Activated CD4-positive, alpha-beta T cell treated with anti-CD3 and anti-CD28 coated beads for 36 hours (primary cell): ENCODE measurements at places on chromosomes 6 and 20.

GRCh38 chr6:16337295-16337975, 99.0 kb downstream of the GMPR start:
- no peak for DNase-seq

- no peak for DNase-seq
Measured at GRCh38 chr6:63774961-63775360, 139.4 kb downstream of the PHF3 start.

DNA sequence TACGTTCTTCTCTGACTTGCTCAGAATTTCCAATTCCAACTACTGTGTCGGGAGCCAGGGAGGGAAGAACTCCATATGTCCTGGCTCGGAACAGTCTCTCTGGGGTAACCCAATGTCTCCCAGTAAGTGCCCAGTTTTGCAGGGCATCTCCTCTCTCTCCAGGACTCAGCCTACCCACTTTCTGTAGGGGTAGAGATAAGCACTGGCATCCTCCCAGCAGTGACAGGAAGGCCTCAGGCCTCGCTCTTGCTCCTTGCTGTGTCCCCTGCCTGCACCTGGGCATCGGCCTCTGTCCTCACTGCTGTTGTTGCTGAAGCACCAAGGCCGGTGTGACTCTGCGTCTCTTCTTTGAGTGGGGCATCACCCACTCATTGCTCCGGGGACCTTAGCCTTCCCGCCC, 388.9 kb upstream of the JARID2 start:
- no peak for DNase-seq

- DNase-seq, result no peak
Measured at GRCh38 chr20:3759316-3759823, 8.2 kb downstream of the ADISSP start.

- DNase-seq, result peak; percentile 60
Measured at GRCh38 chr6:15421945-15422733, 176.3 kb downstream of the JARID2 start.

DNA sequence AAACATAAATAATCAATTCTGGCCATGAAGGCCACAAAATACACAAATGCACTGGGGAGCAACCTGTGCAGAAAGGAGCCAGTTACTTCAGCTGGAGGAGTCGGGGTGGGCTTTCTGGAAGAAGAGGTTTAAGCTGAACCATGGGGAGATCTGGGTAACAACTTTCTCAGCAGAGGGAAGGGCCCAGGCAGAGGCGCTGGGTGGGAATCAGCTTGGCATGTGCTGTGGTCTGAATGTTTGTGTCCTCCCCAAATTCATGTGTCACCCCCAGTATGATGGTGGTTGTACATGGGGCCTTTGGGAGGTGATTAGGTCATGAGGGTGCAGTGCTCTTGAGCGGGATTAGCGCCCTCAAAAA, 107.9 kb downstream of the SYCP2 start:
- no peak for DNase-seq

- no peak for DNase-seq
Measured at GRCh38 chr6:138498629-138499302, 528 bp downstream of the NHSL1 start.

- no peak for DNase-seq
Measured at GRCh38 chr6:85355816-85356215, 94.1 kb upstream of the NT5E start.

DNA sequence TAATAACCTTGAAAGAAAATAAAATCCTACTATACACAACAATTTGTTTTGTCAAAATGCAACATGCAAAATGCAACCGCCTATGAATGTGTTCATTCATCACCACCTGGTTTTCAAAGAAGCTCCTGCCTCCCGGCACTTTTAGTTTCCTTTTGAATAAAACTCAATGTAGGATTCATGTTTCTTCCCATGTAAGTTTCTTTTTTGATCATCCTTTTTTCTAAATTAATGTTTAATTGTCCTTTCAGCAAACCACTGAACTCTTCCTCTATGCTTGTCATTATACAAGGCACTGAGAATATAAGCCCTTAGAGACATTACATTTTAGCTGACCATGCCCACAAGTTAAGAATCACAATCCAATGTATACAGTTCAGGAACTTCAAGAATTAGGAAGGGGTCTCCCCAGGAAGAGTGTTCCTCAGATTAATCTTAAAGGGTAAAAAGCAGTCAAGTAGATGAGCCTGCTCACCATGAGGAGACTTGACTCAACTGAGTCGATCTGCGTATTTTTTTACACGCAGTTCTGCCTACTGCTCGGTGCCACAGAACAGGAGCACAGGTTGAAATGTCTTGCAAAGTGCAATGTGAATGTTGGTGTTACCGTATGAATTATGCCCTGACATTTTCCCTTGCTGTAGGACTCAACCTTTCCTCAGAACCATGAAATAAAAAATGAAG, 7.2 kb upstream of the THEMIS start:
- DNase-seq, result peak; percentile 61

DNA sequence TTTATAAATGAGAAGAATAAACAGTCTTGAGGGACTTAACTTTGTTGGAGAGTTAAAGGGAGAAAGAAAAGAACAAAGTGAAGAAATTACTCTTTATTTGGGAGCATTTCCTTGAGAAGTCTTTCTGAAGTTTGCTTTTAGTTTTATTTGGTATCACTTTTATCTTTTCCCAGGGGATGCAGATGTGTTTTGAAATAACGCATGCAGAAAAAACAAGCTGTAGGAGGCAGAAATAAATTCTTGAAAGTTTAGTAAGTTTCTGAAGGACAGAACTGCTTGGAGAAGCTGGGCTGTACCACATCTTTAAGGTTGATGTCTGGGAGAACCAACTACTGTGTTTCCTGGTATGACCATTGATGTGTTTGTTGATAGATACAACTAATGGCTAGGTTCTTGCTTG, 75.0 kb downstream of the PLCB4 start:
- no peak for DNase-seq

DNA sequence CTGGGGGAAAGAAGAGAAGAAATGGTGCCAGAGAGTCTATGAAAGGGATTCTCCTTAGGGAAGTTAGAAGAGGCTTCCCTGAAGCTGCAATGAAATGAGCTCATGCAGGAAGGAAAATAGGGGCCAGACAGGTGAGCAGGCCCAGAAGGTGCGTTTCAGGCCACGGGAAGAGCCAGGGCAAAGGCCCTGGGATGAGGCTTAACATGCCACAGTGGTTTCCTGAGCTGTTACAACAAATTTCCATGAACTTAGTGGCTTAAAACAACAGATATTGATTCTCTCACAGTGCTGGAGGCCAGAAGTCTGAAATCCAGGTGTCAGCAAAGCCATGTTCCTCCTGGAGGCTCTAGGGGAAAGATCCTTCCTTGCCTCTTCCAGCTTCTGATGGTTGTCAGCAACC, 167.9 kb downstream of the TFAP2C start:
- no peak for DNase-seq
